Memory B cell (primary cell): ENCODE measurements at places on chromosomes 1 and 21.

DNA sequence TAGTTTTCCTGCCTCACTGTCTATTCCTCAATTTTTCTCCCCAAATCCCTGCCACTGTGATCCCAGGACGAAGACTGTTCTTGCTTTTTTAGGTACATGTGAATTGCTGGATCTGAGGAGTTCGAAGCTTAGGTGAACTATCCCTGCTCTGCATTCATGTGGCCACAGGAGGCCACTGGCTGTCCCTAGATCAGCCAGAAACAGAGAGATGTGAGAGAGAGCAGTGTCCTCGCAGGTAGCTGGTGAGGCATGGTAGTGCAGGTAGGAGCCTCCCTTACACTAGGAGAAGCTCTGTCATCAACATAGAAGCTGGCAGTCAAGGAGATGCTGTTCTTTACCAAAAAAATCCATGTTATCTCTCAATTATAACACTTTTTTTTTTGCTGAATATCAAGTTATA is 71.5 kb downstream of the USP24 start:
- DNase-seq: no peak

GRCh38 chr1:229364207-229365065 is 21.6 kb upstream of the CCSAP start:
- no peak for DNase-seq

GRCh38 chr1:41811051-41811795 is 107.5 kb downstream of the HIVEP3 start:
- DNase-seq: no peak

- no peak for DNase-seq
These were observed 27.4 kb downstream of the AKNAD1 start for GRCh38 chr1:108829498-108829916.

DNA sequence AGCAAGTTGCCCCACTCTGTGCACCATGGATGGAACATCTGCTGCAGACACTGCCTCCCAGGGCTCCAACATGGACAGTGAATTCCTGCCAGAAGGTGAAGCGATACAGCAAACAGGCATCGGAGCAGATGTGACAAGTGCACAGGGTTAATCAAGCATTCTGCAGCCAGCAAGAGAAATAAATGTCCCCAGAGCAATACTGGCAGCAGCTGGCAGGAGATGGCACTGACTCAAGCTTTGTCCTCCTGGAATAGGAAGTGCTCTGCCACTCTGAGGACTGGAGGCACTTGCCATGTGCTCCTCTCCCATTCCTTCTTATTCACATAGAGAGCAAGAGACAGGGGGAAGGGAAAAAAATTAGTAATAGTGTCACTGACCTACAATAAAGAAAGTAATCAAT is 402.7 kb upstream of the DAB1 start:
- no peak for DNase-seq

GRCh38 chr21:35149698-35150097 is 100.6 kb upstream of the RUNX1 start:
- DNase-seq: no peak

DNA sequence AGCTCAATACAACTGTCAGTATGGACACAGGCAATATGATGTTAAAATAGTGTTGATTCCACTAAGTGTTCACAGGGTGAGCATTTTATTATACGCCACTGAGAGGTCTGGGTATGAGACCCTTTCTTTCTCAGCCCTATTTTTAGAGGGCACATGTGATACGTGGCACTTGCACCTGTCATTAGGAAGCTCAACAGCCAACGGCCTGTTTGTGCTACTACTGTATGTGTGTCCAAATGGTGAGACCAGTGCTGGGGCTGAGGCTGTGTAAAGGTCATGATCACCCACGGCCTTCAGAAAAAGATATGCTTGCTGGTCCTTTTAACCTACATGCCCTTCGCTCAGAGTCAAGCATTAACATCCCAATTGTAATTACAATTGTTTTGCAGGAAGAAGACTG is 176.2 kb downstream of the DUSP10 start:
- no peak for DNase-seq

- DNase-seq: no peak
These were observed 43.3 kb downstream of the LRRC53 start for GRCh38 chr1:74468982-74469603.

GRCh38 chr1:152141971-152142584 is 16.9 kb downstream of the RPTN start:
- no peak for DNase-seq

- DNase-seq: no peak
These were observed 95.9 kb upstream of the RUNX1 start for GRCh38 chr21:35144978-35145377.

- no peak for DNase-seq
These were observed 76.0 kb upstream of the ZBTB40 start for GRCh38 chr1:22375601-22376000.

DNA sequence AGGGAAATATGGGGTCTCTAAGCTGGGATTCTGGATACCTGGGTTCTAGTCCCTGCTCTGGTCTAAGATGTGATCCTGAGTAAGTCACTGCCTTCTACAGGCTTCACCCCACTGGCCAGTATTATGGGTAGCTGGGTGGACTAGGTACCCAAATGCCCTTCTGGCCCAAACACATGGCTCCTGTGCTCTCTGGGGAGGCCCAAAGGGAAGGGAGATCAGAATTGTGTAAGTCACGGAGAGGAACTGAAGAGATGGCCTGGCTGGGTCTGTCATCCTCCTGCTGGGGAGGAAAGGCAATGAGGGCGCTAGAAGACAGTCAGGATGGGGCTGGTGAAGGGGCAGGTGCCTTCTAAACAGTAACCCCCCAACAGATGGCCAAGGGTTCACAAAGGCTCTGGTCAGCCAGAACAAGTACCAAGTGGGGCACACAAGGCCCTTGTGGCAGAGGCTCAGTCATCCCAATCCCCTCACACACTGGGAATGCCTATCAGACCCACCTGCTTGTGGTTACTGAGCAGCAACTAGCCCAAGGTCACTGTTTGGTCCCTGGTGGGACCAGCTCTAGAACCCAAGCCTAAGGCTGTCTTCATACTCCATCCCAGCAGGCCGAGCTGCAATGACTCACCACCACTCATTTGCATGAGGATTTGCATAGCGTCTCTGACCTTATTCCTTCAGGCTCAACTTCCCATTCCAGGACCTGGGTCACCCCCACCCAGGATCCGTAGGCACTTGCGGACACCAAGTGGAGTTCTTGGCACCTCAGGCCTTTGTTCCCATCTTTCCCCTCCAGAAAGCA is 9.2 kb downstream of the MEF2D start:
- no peak for DNase-seq

DNA sequence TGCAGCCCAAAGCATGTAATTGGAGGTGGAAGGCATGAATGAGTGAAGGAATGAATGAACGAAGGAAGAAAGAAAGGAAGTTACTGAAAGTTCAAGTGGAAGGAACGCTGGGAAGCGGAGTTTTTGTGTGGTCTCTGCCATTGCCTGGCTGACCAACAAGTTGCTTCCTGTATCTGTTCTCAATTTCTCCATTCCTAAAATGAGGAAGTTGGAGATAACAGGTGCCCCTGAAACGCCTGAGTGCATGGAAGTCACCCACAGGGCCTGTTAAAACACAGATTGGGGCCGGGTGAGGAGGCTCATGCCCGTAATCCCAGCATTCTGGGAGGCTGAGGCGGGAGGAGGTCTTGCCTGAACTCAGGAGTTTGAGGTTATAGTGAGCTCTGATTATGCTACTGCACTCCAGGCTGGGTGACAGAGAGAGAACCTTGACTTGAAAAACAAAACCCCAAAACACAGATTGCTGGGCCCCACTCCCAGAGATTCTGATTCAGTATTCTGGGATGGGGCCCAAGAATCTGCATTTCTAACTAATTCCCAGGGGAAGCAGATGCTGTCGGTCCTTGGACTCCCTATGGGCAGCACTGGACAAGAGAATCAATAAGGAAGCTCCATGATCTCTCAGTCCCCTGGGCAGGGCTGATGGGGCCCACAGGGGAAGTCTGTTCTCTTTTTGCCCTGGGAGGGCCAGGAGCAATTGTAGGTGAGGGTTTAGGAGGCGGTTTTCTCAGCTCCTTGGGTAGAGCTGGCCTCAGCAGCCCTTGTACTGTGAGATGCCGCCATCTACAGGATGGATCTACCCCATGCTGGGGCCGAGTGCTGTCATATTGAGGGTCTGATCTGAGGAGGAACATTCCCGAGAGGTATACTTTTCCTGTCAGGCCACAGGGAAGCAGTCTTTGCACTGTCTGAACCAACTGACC is 3.3 kb upstream of the CNR2 start:
- peak; percentile 68 for DNase-seq

DNA sequence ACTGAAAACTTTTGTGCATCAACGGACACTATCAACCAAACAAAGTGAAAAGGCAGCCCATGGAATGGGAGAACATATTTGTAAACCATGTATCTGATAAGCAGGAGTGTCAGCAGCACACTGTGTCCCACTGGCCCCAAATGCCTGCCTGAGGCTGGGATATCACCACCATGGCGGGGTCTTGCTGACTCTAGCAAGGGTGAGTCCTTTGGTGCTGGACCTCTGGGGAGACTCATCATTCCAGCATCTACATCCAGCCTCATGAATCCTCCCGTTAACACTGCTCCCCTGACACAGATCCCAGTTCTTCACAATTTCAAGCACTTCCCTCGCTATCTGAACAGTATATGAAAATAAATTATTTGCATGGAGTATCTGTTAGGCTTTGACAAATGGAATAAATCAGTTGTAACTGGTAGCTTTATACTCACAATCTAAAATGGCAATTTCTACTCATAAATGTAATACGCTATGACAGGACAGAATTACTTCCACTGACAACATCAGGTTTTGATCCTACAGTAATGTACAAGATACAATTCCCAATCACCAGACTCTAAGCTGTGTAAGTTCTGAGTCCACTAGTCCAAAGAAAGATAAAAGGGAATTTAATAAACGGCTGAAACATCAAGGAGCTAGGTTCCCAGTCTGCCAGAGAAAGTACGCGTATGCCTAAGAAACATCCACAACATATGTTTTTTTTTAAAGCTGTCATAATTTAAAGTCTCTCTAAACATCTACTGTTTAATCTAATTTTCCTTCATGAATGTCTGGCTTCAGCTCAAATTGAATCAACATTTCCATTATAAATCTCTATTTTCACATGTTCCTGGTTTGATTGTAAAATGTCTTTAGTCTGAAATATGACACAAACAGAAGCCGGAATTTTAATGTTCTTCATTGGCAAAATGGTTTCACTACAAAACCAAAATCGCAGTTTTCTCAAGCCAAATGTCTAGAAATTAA is 95.1 kb downstream of the SIPA1L2 start:
- DNase-seq: no peak

- no peak for DNase-seq
These were observed 78.3 kb downstream of the EIF4G3 start for GRCh38 chr1:21098186-21098915.

- DNase-seq: no peak
These were observed 25.1 kb upstream of the TP53BP2 start for GRCh38 chr1:223870617-223871574.

DNA sequence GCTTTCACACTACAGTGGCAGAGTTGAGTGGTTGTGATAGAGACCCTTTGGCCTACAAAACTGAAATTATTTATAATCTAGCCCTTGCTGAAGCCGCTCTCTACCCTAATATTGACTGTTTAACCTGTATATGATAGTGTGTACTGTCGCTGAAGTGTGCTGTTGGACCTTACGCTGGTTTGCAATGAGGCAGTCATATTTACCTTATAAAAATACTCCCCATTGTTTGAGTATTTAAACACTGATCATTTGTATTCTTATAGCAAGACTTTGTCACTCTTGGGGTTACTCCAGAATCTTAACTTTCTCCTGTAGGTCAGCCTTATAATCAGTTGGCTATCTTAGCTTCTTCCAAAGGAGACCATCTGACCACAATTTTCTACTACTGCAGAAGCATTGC is 56.3 kb downstream of the SMG7 start:
- DNase-seq: no peak

GRCh38 chr1:107536266-107536665 is 395.4 kb downstream of the NTNG1 start:
- DNase-seq: no peak

DNA sequence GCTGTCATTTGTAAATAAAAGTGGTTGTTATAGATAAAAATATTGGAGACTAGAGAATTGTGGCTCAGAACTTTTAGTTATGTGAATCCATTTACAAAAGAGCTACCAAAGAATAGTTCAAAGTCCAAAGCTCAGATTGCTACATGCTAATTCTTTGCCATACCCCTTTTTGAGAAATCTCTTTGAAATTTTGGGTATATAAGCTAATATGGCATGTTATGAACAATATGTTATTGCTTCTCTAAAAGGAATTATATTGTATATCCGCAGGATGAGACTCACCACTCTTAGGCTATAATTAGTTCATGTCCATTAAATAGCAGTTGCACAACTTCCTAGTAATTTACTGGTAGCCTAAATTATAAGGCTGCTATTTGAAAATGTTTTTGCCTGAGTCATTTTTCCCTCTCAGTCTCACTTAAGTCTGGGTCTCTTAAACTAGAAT is 178.0 kb downstream of the ZNF281 start:
- DNase-seq: no peak

DNA sequence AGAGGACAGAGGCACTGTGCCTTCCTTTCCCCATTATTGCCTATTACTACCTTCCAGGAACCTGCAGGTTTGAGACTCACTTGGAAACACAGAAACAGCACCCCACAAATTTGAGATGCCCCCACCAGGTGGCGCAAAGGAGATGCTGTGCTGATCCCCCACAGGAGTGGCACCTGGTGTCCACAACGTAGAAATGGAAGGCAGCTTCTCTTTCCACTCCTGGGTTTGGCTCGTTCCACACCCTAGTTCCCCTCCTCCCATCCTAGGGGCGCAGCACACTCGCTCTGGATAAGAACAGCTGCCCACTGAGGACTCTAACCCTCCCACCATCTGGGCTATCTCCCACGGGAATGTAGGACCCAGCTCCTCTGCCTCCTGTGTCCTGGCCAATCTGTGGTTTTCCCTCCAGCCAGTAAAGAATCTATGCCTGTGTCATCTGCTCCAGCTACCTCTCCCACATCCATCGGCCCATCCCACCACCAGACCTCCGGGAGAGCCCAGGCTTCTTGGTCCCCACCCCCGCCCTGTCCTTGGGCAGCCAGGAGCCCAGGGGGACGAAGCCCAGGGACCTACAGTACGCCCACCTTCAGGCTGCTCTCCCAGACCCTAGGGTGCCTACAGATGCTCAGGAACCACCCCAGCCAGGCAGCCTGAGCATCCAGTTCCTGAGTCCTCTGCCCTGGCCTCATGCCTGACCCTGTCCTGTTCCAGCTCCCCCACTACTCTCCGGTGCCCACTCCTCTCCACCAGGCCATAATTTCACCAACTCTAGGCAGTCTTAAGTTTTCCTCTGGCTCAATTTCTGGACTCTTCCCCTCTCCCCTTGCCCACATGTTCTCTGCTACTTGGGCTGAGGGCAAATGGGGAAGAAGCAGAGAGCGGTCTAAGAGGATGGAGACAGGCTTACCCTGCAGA is 549 bp downstream of the THBS3 start:
- DNase-seq: peak; percentile 96

GRCh38 chr1:204414016-204414415 is 2.4 kb upstream of the PPP1R15B start:
- no peak for DNase-seq
